ENCODE measurements at places on chromosomes 5 and 9. TPM values are rescaled to one million over a fixed set of nuclear protein-coding genes. Genes with fewer than 3 reads are reported as not detected.

GRCh38 chr9:133538851-133539833, 4.6 kb downstream of the ADAMTSL2 start:
- no peak for DNase-seq

DNA sequence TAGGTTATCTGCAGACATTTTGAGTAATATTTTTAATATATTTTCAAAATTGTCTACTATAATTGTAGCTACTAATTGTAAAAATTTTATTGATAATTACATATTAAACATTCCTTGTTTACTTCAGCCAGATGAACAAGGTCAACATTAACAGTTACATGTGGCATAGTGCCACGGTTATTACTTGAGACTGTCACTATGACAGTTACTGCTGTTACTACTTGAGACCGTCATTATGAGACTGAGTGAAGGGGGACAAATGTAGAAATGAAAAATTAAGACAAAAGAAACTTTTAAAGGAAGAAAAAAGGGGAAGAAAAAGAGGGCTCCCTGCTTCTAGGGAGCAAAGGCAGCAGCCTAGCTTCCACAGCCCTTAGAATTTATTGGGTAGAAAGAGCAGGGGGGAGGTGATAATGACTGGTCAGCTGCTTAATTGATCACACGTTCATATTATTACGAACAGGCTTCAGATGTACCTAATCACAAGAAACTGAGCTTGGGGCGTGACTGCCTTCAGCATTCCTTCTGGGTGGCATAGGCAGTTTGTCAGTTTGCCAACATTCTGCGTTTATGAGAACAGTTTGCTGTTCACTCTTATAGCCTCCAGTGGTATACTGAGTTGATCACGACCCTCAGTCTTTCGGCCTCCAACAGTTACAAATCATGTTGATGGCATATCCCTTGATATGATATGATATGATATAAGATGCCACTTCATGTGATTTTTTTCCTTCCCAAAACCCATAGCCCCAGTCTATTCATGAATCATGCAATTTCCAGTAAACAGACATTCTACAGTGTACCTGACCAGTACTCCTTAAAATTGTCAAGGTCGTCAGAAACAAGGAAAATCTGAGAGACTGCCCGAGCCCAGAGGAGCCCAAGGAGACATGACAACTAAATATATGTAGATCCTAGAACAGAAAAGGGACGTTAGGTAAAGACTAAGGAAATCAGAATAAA, 13.1 kb downstream of the MARCHF6 start:
- no peak for DNase-seq

GRCh38 chr9:95124582-95125367, 192.7 kb downstream of the FANCC start:
- DNase-seq, result no peak

DNA sequence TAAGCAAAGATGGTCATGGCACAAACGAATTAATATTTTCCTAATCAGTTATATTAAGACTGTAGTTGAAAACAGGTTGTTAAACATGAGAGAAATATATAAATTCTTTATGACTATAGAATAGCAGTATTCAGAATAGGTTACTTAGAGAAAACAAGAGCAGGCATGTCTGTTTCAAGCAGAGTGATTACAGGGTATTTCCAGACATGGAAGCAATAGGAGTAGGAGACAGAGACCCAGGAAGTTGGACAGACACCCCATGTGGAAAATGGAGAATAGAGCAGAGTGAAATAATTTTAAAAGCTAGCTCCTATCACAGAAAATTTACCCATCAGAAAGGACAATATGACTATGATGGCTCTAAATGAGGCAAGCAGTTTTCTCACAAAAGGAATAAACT, 111.5 kb downstream of the IZUMO3 start:
- DNase-seq, result no peak

DNA sequence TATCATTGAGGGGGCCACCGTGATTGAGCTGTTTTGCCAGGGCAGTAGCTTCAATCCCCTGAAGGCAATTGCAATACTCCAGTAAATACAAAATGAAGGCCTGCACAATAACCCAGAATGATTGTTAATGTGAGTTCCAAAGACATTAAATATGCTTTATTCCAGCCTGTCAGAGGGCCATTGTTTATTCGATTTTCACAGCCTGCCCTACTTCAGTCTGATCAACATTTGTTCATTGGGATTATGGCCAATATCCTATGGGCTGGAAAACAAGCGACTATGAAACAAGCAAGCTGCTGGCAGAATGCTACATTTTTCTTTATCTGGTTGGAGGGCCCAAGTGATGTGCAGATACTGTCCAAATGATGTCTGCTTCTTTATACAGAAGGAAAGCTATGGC, 543.1 kb downstream of the TLE1 start:
- no peak for DNase-seq

DNA sequence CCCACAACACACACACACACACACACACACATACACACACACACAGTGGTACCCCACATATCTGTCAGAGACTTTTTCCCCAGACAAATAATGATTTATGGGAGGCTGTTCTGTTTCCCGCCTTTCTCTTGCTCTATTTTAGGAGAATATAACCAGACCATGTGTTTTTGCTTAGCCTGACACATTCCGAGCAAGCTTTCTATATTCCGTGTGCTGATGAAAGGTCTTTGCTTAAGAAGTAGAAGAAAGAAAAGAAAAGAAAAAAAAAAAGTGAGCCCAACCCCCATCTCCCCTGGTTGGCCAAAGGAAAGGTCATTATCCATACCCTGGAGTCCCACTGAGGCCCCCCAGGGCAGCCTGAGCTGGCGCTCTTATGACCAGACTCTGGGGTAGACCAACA, 338.6 kb downstream of the SLIT3 start:
- DNase-seq, result no peak

GFI1B gene
- polyA plus RNA-seq, result 0.62 TPM
